ENCODE measurements at places on chromosomes 2 and 18.

- no peak for DNase-seq
Measured at GRCh38 chr18:10247021-10247741, 207.3 kb upstream of the APCDD1 start.

DNA sequence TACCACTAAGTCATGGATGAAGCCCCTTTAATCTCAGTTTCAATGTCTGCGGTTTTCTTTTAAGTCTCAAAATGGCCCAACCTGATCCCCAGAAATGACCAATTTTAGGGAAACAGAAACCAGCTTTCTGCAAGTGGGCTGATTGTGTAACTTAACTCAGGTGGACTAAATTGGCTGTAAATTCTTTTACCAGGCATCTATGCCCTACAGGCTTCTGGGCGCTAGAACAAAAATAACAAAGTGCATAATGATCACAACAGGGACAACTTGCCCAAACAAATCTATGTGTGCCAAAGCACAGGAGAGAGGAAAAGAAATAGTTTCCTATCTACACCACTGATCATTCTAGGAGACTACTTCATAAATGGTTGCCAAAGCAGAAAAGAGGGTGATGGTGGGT, 112.3 kb upstream of the SETBP1 start:
- no peak for DNase-seq

- no peak for DNase-seq
Measured at GRCh38 chr18:48781988-48782363, 168.8 kb downstream of the SMAD7 start.

- no peak for DNase-seq
Measured at GRCh38 chr2:232139171-232139594, 177.7 kb downstream of the DIS3L2 start.

- DNase-seq: no peak
Measured at GRCh38 chr2:165888171-165888570, 65.4 kb downstream of the TTC21B start.

GRCh38 chr2:56334622-56335021, 150.8 kb downstream of the CCDC85A start:
- DNase-seq: no peak

DNA sequence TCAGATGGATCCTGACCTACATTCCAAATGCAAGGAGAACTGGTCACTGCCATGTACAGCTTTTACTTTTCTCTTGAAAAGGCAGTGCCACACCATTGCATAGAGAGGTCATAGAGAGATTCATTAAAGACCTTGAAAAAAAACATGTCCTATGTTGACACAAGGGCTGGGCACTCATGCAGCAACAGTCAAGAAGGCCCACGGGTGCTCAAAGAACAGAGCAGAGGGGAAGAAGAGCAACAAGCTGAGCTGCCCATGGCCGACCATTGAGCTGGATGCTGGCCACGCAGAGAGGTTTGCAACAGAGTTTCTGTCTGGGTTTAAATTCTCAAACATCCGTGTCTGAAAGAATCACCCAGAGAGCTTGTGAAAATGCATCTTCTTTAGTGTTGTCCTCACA, 99.1 kb downstream of the ADD2 start:
- DNase-seq: no peak

DNA sequence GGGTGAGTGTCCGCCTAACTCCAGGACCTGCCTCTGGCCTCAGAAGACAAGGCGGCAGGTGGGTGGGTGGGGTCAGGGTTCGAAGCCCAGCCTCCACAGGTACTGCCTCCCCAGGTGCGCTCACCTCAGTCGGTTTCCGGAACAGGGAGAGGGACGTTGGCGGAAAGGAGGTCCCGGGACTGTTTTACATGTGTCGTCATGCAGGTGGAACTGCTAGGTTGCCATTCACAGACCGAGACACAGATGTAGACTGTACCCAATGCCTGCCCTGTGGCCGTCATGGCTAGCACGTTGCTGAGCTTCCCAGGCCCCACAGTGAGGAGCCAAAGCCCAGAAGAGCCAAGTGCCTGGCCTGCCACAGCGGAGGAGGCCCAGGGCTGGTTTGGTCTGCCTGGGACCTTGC, 284.0 kb upstream of the HS6ST1 start:
- no peak for DNase-seq

- DNase-seq: no peak
Measured at GRCh38 chr18:7541835-7542234, 25.3 kb upstream of the PTPRM start.

DNA sequence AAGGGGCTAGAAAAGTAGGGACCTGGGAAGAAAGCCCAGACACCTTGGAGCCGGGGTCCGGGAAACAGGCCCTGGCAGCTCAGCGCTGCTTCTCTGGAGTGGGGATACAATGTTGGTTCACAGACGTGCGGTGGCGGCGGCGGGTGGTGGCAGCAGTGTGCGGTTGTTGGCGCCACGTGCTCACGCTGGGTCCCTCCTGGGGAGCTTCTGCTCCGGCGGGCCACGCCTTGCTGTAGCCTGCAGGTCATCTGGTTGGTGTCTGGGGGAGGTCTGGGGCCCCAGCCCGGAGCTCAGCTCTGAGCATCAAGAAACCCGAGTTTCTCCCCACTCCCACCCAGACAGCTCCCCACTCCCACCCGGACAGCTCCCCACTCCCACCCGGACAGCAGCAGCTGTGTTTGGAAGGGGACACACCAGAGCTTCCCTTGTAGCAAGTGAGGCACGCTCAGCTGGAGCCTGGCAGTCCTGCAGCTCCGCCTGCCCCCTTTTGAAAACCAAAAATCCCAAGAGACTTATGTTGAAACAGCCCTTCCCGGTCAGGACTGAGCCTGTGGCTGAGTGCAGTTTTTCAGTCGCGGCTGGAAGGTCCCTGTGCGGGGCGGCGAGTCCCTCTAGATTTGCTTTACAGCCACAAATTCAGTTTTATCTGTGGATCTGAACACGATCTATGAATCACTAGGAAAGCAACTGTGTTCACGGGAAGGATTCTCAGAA, 46.9 kb downstream of the NFATC1 start:
- DNase-seq: no peak

DNA sequence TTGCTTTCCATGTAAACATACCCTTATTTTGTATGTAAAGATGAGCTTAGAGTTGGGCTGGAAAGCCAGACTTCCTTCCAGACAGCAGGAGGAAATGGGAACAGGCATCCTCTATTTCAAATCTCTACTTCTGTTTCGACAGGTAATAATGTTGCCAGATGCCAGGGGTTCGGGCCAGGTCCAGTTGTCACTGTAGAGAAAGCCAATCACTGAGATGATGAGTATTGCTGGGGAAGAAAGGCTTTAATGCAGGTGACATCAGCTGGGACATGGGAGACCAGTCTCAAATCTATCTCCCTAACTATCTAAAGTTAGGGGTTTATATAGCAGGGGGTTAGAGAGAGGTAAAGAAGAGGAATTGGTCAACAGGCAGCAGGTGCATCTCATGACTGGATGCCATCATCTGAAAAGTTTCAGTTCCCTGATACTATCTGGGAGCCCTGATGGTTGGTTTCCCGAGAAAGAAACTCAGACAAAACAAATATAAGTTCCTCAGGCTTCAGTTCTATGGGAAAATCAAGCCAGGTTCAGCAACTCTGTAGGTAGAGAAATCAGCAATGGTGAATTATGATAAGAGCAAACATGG, 9.3 kb upstream of the MTCL1 start:
- no peak for DNase-seq

DNA sequence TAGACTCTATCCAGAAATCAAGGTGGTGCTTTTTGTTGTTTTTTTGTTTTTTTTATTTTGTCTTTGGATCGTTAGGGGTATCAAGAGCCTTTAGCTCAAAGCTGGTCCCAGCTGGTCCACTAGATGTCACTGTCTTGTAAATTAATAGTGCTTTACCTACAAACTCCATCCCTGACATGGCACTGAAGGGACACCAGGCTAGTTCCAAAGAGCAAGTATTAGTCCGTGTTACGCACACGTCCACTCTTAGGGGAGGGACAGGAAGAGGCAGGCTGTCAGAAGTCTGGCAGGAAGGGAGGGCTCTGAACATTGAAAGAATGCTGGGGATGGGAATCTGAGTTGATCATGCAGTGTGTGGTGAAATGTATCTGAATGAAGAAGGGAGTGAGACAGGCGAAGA, 85.9 kb upstream of the CCBE1 start:
- DNase-seq: no peak

DNA sequence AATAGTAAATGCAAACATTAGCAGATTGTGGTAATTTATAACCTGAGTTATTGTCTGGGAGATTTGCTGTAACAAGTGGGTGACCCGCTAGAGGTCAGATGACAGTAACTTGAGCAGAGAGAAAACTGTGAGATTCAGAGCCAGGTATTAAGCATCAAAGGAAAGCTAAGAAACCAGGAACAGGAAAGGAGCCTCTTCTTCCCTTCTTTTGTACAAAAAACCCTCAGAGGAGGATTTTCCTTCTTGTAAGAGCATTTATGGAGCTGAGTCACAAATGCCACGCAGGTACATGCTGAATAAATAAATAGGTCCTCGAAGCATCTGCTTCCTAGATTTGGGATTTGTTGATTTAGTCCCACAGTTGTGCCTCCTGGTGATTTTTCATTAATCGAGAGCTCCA, 146.5 kb downstream of the SH3BP4 start:
- no peak for DNase-seq

- DNase-seq: no peak
Measured at GRCh38 chr18:63157293-63158011, 162.1 kb downstream of the BCL2 start.

GRCh38 chr2:152189622-152190495, 14.3 kb upstream of the STAM2 start:
- DNase-seq: no peak

- DNase-seq: no peak
Measured at GRCh38 chr18:40371673-40372072, 1583.4 kb upstream of the PIK3C3 start.

Data from occipital lobe (tissue), 3 donors.